ENCODE measurements at places on chromosomes 2 and 18. TPM values are rescaled to one million over a fixed set of nuclear protein-coding genes. Genes with fewer than 3 reads are reported as not detected.

DNA sequence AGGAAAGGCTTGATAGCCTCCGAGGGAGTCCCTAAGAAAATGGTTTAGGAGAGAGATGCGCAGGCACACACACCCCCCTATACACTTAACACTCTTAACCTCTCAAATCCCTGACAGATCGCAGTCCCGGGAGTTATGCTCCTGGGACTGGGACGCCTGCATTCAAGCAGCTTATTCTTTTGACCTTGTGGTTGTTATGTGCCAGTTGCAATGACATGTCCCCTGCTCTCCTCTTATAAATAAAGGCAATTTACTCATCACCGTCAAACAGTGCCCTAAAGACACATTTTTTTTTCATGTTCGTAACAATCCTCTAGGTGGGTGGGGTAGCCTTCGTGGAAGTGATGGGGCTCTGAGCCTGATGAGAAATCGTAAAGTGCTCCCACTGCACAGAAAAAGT is 162.2 kb downstream of the LRRC30 start:
- no peak for DNase-seq
- H3K27me3 ChIP-seq = no peaks in the 10 kb centered on the region
- no peak overlapping the region for H3K27ac ChIP-seq
- no peaks in the 10 kb centered on the region for H3K36me3 ChIP-seq
- no peak overlapping the region for H3K4me3 ChIP-seq
- peaks cover 5% of the 10 kb centered on the region for H3K4me1 ChIP-seq

DNA sequence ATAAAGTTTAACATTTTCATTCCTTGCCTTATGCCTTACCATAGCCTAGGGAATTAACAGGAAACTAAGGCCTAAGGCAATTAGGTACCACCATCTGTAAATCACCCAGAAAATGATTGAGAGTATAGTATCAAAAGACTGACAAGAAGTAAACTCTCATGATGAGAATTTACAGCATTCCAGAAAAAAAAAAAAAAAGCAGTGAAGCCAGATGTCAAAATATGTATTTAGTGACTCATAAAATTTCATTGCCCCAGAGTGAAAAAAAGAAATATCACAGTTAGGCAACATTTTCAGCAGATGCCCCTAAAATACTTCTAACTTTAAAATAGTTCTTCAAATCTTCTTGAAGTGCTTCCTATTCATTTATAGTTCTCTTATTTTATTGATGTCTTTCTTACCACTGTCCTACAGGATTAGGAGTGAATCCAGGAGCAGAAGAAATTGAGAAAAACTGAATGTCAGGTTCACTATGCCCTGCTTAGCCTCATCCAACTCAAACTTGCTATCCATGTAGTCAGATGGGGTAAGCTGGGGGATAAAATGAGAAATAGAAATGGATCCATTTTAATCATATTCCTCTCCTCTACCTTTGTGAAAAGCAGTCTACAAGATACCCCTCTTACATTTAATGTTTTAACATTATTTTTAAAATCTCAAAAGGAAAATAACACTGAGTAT is 57.3 kb upstream of the TANK start:
- H3K27ac ChIP-seq = peak overlapping the region; percentile 70
- peak; percentile 51 for DNase-seq
- no peak overlapping the region for H3K4me3 ChIP-seq
- H3K4me1 ChIP-seq = peaks cover 32% of the 10 kb centered on the region

NXPH2 gene
- not detected for total RNA-seq

DNA sequence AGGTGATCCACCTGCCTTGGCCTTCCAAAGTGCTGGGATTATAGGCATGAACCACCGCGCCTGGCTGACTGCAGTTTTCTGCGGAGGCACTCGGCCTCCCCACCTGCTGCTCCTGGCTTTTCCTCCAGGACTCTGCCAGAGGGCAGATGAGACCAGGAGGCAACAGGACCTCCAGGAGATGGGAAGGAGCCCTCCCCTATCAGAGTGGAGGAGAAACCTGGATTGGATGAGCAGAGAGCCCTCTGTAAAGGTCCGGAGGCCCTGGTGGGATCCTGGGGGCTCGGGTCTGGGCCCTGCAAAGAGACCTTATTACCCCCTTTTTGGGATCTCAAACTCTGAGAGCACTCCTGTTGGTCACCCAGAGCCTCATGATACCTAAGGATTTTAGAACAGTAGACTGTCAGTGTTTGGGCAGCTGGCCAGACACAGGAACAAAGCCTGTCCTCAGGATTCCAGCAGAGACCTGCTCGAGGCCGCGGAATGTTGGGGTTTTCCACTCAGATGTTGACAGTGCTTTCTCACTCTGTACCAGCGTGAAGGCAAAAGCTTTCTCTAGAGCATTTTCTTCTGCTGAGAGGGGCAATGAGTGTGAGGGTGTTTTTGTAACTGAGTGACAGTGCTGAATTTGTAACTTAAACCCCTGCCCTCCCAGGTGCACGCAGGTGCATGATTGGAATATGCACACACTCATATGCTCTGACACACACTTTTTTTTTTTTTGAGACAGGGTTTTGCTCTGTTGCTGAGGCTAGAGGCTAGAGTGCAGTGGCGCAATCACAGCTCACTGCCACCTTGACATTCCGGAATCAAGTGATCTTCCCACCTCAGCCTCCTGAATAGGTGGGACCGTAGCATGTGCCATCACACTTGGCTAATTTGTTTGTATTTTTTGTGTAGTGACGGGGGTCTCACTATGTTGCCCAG is 48.4 kb downstream of the NPPC start:
- H3K4me1 ChIP-seq = no peaks in the 10 kb centered on the region
- H3K27ac ChIP-seq = no peak overlapping the region
- peak; percentile 68 for DNase-seq
- no peak overlapping the region for H3K4me3 ChIP-seq
- no peaks in the 10 kb centered on the region for H3K36me3 ChIP-seq

DPP10 gene
- not detected for total RNA-seq

DNA sequence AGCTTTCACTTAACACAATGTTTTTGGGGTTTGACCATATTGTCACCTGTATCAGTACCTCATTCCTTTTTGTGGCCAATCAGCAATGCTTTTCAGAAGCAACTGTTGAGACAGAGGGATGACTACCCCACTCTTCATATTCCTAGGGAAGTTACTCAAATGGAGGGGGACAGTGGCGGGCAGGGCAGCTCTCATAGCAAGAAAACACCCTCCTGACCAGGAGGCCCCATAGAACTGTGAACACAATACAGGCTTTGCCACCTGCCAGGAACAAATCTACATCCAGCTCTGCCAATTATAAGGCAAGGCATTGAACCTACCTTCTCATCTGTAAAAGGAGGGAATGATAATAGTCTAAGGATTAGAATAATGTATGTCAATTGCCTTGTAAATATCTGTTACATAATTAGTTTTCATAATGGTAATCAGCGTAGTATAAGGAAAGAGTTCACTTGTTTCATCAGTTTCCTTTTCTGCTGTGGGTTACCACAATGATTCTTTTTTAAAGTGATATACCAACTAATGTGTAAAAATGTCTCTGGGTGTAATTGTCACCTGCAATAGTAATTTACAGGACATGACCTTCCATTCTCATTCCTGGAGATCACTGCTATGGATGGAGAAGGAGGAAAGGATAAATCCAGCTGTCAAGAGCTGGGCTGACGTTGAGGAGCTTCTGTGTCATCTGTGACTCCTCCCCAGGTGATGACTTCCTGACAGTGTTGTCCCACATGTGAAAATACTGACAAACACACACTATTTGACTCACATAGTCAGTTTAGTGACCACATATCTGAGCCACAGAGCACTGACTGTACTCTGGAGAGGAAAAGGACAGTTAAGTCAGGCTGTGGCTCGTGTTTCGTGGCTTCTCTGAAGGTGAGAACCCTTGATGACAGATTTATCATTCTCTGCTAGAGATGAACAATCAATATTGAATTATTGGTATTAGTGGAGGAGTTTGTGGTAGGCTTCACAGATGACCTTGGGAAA is 13.5 kb downstream of the ALPK2 start:
- H3K36me3 ChIP-seq = no peaks in the 10 kb centered on the region
- no peak overlapping the region for H3K27ac ChIP-seq
- no peaks in the 10 kb centered on the region for H3K27me3 ChIP-seq
- peaks cover 18% of the 10 kb centered on the region for H3K4me1 ChIP-seq
- H3K4me3 ChIP-seq = no peak overlapping the region
- no peak for DNase-seq

MAP3K19 gene
- not detected for total RNA-seq

DTNA gene
- not detected for total RNA-seq

SH3RF3 gene
- total RNA-seq = 21.7 TPM

Measured in MCF 10A (cell line).